ENCODE measurements at places on chromosomes 13 and 19.

GRCh38 chr19:18473003-18473705 is 35.2 kb upstream of the ISYNA1 start:
- DNase-seq, result no peak

DNA sequence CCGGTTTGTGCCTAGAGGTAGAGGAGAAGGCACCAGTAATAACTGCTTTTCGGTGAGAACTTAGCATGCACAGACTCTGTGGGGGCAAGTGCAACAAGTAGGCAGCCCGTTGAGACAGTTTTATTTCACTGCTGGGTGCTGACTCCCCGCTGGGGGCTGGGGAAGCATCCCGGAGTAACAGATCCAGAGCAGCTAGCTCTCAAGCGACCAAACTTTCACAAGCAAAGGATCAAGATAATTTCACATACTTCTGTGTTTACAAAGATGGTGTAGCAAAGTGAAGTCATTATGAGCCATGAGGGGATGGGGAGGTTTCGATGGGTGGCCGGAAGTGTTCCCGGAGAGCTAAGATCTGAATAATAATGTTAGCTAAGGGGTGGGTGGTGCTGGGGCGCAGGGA is 2.8 kb downstream of the NACC1 start:
- DNase-seq, result no peak

DNA sequence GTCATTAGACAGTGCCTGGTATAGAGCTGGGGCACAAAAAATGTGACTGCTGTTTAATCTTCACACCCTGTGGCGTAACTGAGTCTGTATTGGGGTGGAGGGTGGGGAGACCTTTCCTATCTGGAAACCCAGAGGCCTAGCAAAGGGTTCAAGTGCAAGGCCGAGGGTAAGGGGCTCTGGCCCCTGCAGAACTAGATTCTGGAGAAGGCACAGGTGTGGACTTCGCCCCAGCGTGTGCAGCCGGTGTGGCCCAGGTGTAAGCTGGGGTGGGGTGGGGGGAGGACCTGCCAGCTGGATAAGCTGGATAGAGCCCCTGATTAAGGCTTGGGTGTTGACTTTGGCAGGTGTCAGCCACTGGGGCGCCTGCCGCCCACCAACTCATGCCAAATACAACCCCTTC is 1.3 kb downstream of the RAB3D start:
- no peak for DNase-seq

DNA sequence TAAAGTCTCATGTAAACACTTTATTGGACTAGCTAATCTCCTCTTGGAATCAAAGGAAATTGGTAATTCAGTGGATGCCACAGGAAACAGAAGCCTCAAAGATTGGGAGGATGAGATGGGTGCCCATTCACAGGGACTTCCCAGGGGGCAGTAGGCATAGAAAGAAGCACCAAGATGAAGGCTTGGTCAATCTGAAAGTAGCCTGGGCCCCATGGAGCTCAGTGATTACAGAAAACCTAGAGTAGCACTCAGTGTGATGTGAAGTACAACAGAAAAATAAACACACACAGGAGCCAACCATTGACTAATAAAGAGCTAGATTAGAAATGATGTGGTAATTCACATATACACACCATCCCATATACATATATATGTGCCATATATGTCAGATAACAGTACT is 560.6 kb downstream of the TBC1D4 start:
- DNase-seq, result no peak

GRCh38 chr13:19818223-19818842 is 35.6 kb upstream of the PSPC1 start:
- no peak for DNase-seq

- no peak for DNase-seq
Measured at GRCh38 chr13:99150575-99151361, 49.9 kb upstream of the UBAC2 start.

GRCh38 chr19:35797663-35798062 is 15.0 kb downstream of the PRODH2 start:
- DNase-seq, result no peak

DNA sequence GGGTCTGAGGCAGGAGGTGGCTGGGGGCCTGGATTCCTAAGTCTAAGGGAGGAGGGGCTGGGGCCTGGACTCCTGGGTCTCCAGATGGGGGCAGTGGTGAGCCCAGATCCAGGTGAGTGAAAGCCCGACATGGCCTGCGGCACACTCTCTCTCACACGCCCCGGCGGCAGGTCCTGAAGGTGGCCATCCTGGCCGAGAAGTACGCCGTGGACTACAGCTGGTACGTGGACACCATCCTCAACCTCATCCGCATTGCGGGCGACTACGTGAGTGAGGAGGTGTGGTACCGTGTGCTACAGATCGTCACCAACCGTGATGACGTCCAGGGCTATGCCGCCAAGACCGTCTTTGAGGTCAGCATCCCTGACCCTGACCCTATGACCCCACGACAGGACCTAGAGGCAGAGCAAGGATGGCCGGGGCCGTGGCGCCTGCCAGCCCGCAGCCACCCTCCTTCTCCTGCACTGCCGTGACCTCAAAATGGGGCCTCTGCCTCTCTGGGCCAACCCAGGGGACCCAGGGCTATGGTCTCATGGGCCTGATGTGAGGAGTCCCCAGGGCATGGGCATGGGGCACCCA is 13.2 kb downstream of the FUZ start:
- no peak for DNase-seq

- no peak for DNase-seq
Measured at GRCh38 chr19:49767967-49768581, 1.3 kb downstream of the AP2A1 start.

GRCh38 chr19:16899566-16900075 is 10.8 kb downstream of the F2RL3 start:
- DNase-seq, result peak; percentile 83

GRCh38 chr19:3801412-3802096 is 15.4 kb upstream of the MATK start:
- no peak for DNase-seq

DNA sequence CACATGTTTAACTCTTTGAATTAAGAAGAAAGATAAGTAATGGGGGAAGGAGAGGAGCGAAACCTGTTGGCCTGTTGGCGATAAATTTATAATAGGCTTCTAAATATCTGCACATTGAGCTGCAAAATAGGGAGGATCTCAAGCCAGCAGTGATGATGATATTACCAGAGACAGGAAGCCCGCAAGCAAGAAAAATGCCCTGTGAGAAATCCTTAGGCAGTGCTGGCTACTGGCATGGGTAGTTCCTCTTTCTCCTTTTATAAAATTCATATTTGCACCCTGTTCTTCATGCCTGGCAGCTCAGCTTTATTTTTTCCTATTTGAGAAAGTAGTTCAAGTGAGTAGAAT is 858 bp upstream of the USP12 start:
- peak; percentile 24 for DNase-seq

DNA sequence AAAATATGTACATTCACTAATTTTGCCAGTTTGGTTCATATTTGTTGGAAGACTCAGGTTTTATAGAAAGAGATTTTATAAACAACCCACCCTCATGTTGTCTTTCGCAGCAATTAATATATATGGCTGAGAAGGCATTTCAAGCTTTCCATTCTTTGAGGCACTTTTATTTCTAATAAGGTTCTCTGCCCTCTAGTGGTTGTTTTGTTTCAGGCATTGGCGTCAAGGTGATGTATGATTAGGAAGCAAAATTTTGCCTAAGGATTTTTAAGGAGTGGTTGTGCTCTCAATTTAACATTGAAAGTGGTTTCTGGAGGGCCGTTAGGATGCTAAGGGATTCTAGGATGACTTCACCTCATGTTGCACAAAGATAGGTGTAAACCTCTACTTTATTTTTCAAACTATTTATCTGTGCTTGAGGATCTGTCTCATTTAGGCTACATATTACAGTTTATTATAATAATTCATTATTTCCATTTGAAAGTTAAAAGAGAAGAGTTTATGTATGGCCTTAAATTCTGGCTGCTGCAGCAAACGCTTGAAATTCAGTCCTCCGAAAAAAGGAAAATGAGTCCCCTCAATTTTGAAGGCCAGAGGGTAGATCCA is 35.9 kb downstream of the OXGR1 start:
- peak; percentile 13 for DNase-seq

GRCh38 chr19:49338691-49339300 is 3.6 kb downstream of the CD37 start:
- DNase-seq, result peak; percentile 56

DNA sequence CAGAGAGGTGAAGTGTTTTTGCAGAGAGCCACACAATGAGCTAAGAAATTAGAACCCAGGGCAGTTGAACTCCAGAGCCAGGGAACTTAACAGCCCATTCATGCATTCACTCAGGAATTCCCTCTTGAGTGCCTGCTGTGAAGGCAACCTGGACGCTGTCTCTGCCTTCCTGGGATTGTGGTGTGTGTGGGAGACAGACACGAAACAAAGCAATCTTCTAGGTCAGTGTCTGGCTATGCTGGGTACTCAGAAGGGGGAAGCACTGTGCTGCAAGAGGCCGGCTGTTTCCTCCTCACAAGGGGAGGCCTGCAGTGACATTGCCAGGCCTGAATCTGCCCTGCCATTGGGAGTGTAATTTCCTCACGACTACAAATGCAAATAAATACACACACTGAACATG is 9.7 kb downstream of the BCKDHA start:
- no peak for DNase-seq

DNA sequence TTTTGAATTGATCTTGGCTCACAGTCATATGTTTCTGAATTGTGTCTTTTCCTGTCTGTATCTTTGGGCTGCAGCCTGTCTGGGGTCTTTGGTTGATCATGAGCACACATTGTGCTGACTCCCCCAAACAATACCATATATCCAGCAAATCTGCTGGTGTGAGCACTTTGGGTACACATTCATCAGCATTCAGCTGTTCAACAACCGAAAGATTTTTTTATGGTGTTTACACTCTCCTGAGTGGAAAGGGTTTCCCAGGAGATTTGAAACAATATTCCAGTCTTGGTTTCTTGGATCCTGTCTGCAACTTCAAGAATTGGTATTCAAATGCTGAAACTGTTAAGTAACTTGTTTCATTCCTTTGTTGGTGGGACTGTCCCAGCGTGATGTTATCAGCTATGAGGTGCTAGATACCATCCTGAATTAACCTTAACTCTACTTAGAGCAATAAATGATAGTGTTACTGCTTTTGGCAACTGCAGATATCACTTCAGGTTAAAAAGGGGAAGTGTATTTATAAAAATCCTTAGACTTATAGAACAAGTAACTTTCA is 78.4 kb upstream of the DIAPH3 start:
- DNase-seq, result no peak

GRCh38 chr19:1248139-1248785 is at the start of gene MIDN:
TSS of gene MIDN (plus strand) at chr19:1248583. CDS start at chr19:1250297, 1,714 bp downstream.
- DNase-seq, result peak; percentile 90

GRCh38 chr13:48978942-48979601 is 3.4 kb downstream of the FNDC3A start:
- DNase-seq, result no peak

DNA sequence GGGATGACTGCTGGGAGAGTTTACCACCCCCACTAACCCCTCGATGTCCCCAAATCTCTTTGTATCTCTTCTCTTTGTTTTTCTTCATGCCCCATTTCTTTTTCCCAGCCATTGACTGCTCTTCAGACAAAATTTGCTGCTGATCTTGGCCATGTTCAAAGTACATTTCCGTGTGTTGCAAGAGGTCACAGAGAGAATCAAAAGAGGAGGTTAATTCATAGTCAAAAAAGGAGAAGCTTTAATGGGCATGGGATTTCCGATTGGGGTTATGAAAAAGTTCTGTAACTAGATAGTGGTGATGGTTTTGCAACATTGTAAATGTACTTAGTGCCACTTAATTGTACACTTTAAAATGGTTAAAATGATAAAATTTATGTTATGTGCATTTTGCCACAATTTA is 121.1 kb downstream of the FLT1 start:
- DNase-seq, result no peak

DNA sequence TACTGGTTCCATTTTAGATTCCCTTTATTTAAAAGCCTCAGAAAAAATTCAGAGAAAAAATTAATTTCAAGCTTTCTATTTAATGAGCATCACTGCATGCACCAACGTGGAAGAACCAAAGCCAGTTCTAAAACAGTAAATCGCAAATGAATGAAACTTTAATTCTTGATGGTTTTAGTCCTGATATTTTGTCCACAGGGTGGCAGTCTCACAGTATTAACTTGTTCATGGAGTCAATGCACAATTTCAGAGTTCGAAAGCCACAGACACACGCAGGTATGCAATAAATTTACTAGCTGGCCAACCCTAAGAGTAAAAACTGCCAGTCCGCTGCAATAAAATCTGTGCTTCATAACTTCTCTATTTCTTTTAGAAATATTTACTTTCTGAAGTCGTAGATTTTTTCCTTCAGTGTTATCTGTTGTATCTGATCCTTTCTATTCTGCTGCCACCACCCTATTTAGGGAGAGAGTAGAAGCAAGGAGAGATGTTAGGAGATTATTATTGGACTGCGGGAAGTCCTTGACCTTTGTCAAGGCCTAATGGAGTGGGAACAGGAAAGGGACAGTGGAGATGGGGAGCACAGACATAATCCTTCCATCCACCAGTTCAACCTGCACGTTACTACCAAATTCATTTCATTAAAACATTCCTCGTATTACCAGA is 7.0 kb upstream of the WBP4 start:
- DNase-seq, result peak; percentile 46

DNA sequence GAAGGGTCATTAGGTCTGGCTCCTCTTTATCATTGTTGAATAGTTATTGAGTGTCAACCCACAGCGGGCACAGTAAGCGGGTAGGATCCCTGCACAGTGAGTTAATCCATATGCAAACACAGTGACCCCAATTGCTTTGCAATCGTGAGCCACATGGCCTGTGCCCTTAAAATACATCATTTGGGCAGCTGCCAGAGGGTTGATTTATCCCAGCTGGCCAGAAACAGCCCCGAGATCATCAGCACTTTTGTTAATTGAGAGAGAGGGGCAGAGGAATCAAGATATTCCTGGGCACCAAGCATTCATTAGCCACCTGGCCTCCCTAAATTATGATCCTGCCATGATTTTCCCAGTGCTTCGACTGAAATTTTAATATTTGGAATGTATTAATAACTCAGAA is 9.8 kb upstream of the CNMD start:
- DNase-seq, result no peak

DNA sequence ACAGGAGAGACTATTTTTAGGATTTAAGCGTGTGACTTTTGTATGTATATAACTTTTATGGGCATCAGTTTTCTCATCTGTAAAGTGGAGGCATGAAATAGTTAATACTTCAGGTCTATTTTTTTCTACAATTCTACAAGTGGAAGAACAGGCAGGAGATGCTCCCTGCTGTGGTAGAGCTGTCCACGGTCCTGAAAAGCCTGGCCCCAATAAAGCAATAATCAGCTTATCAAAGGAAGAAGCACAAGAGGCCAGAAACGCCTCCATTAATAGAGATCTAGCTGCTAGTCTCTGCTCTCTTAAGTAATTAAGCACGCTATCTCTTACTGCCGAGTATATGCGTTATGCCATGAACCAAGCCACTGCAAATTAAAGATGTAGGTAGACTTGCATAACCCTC is 28.0 kb upstream of the WASF3 start:
- peak; percentile 20 for DNase-seq

- no peak for DNase-seq
Measured at GRCh38 chr19:13813147-13813546, 17.9 kb downstream of the ZSWIM4 start.

GRCh38 chr13:68173111-68173510 is 943.0 kb upstream of the PCDH9 start:
- DNase-seq, result no peak

- DNase-seq, result peak; percentile 43
Measured at GRCh38 chr13:100089465-100090032, 656 bp downstream of the PCCA start.

Data from GM20000 (cell line).